ENCODE measurements at places on chromosomes 12 and 14. TPM values are rescaled to one million over a fixed set of nuclear protein-coding genes. Genes with fewer than 3 reads are reported as not detected.

The KLRB1 gene
- not detected for total RNA-seq

The LALBA gene
- total RNA-seq = not detected

The KRT85 gene
- total RNA-seq = not detected

The AKAP5 gene
- total RNA-seq = 0.12 TPM

The SLC6A12 gene
- total RNA-seq = 0.15 TPM

The EDDM3A gene
- total RNA-seq = not detected
